ENCODE measurements at places on chromosomes 16 and 17.

DNA sequence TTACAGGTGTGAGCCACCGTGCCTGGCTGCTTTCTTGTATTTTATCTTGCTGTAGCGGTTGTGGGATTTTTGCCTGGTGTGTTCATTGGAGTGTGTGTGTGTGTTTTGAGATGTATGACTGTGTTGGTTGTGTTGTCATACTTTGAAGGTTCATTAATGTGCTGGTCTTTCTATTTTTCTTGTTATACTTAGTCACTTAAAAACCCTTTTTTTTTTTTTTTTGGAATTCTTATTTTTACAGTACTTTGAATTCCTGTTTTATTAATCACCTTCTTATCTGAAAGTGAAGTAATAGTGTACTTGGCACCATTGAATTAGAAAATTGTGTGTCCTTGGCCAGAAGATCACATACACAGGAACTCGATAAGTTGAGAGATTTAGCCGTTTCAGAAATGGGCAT is 30.2 kb downstream of the TENT4B start:
- DNase-seq: peak; percentile 56

DNA sequence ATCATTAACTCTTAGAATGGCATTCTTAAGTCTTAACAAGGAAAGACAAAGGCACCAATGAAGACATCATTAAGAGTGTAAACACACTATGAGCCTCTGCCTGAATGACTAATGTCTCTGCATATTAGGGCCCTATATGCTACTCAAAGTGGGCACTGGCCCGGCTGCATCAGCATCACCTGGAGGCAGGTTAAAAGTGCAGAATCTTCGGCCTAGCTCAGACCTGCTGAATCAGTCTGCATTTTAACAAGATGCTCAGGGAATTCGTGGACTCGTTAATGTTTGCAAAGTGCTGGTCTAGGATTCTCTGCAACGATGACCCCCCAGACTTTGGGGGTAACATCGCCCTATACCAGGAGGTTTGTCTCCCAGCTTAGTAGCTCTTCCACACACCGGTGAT is 6.7 kb downstream of the MPP3 start:
- no peak for DNase-seq

- no peak for DNase-seq
These were observed 56.6 kb downstream of the RGS9 start for GRCh38 chr17:65193716-65194293.

- no peak for DNase-seq
These were observed 7.2 kb downstream of the SYNGR2 start for GRCh38 chr17:78175643-78175981.

DNA sequence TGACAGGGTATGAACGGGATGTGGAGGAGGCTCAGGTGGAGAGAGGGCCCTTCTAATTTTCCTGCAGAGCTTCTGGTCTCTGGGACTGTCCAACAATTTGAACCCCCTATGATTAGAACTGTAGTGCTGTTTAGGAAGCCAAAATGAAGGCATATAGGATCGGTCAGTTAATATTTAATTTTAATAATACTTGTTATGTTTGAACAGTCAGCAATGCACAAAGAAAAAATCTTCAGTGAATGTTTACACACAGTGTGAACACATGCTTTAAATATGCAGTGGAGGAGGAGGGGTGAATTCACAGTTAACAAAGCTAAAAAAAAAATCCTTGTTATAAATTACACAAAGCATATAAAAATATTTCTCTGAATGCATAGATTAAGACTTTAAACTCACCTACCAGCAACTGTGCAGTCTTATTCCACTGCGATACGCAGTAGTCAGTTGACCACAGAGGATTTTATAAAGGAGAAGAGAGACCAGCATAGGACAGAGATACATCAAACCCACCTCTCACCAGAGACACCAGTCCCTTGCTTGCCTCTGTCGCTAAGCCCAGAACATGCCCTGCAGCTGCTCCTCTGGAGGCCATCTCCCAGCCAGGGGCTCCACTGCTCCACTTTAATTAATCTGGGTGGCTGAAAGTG is 14.6 kb downstream of the ANKRD40 start:
- no peak for DNase-seq

DNA sequence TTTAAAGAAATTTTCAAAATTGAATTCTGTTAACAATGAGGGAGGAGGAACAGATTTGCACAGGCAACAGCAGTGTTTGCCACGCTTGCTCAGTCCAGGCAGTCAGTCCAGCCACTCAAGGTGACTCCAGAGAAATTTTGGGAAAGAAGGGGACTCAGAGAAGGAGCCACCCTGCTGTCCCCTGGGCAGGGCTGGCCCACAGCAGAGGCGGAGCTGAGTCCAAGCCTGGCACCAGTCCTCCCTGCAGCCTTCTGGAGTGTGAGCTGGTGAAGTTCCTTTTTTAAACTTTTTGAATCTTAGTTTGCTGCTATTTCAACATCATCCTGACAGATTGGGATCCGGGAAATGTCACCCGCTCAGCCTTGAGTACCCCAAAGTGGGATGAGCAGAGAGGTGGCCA is 14.5 kb upstream of the SLC47A2 start:
- no peak for DNase-seq

GRCh38 chr16:2142942-2143877 is 5.2 kb upstream of the RAB26 start:
- DNase-seq: no peak

DNA sequence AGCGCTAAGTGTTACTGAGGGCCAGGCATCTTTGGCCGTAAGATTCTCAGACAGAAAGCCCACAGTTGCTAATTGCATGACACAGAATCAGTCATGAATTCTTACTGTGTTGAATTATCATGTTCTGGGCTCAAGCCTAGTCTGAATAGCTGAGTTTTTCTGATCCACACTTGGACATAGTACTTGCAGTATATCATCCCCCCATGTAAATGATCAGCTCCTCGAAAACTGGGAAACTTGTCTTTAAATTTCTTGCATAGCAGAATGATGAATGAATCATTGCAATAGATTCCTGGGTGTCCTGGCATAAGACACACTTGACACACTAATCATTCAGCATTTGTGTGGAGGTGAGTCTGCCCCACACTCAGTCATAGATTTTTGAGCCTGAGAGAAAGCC is 2.2 kb downstream of the MLYCD start:
- peak; percentile 17 for DNase-seq

DNA sequence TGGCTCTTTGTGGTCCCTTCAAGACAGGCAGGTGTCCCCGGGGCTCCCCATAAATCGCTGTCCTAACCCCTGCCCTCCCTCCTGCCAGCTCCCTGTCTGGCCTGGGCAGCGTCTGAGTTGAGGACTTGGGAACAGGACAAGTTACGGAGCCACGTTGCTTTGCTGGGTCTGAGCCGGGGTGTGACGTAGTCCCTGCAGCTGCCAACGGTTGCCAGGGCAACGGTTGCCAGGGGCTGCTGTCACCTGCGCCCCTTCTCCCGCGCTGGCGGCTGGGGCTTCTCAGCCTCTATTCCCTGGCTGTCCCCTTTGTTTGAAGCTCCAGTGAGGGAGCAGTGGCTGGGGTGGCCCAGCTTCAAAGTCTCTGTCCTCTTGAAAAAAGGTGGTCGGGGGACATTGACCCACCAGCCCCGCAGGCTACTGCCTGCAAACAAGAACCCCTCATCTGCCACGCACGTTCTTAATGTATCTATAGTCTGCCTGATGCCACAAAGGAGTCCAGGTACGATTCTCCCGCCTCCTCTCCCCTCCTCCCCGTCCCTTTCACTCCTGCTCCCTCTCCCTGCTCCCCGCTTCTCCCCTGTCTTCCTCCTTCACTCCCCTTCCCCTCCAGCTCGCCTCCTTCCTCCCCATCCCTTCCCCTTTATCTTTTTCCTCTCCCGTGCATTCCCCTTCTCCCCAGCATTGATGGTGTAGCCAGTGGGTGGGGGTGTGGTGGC is 10.9 kb downstream of the ADGRG1 start:
- DNase-seq: no peak

DNA sequence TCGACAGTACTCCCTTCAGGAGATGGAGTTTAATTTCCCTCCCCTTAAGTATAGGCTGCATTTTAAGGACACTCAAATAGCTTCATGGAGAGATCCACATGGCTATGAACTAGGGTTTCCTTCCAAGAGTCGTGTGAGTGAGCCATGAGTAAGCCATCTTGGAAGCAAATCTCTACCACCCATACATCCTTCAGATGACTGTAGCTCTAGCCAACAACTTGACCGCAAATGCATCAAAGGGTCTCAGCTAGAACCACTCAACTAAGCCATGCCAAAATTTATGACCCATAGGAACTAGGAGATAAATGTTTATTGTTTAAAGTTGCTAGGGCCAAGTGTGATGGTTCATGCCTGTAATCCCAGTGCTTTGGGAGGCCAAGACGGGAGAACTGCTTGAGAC is 43.4 kb downstream of the METTL16 start:
- DNase-seq: peak; percentile 98

- no peak for DNase-seq
These were observed 13.4 kb downstream of the WWP2 start for GRCh38 chr16:69775563-69775962.

GRCh38 chr16:77585379-77586251 is 136.7 kb upstream of the NUDT7 start:
- peak; percentile 74 for DNase-seq

GRCh38 chr17:82394278-82394677 is 22.7 kb downstream of the UTS2R start:
- no peak for DNase-seq

GRCh38 chr16:27824006-27824405 is 239.5 kb downstream of the GSG1L start:
- DNase-seq: no peak

DNA sequence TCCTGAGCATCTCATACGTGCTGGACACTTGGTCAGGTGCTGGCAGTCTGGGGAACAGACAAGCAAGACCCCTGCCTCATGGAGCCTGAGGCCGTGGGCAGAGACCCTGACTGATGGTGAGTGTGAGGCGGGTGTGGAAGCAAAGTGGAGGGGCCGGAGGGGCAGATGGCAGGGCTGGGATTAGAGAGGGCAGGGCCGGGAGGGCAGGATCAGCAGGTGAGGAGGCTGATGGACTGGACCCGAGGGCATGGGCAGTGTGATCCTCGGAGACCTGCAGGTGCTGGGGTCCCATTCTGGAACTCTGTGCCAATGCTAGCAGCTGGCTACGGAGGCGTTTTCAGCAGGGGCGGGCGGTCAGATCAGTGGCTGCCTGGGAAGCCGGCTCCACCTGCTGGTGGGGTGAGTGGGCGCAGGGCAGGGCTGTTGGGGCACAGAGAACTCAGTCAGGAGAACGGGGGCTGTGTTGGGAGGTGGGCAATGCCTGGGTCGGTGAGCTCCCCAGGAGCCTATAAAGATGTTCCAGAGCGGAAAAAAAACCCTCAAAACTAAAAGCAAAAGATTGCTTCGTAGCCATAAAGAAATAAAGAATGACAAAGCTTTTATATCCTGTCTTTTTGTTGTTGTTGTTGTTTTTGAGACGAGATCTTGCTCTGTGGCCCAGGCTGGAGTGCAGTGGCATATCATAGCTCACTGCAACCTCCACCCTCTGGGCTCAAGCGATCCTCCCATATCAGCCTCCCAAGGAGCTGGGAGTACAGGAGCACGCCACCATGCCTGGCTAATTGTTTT is 8.9 kb upstream of the C16orf74 start:
- DNase-seq: no peak

GRCh38 chr17:18261146-18261515 is 669 bp downstream of the MIEF2 start:
- peak; percentile 39 for DNase-seq

- DNase-seq: no peak
These were observed 10.7 kb downstream of the CTC1 start for GRCh38 chr17:8237175-8237574.

DNA sequence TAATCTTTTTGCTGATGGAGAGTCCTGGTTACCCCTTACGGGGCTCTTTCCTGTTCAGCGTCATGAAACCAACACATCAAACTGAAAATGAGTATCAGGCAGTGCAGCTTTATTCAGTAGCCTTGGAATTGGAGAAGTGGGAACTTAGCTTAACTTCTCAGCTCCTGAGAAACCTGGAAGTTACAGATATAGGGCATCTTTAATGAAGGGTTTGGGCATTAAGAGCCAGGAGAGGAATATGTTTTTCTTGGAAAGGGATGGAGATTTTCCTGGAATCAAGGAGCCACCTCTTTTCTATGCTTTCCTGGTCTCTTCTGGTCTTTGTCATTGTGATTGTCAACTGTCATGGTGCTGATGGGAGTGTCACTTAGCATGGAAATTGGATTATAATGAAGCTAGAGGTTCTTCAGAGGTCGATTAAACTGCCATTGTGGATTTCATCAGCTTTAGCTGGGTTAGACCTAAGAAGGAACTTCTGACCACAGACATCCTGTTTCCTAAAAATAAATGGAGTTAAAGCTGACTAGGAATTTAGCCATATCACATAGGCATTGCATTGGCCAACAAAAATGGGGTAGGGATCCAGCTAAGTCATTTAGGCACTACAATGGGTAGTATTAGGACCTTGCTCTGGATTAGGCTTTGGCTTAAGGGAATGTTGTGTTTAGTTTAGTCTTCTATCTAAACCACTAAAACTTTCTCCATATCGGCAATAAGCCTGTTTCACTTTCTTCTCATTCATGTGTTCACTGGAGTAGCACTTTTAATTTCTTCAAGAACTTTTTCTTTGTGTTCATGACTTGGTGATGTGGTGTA is 186.4 kb downstream of the BCAS3 start:
- DNase-seq: peak; percentile 3

DNA sequence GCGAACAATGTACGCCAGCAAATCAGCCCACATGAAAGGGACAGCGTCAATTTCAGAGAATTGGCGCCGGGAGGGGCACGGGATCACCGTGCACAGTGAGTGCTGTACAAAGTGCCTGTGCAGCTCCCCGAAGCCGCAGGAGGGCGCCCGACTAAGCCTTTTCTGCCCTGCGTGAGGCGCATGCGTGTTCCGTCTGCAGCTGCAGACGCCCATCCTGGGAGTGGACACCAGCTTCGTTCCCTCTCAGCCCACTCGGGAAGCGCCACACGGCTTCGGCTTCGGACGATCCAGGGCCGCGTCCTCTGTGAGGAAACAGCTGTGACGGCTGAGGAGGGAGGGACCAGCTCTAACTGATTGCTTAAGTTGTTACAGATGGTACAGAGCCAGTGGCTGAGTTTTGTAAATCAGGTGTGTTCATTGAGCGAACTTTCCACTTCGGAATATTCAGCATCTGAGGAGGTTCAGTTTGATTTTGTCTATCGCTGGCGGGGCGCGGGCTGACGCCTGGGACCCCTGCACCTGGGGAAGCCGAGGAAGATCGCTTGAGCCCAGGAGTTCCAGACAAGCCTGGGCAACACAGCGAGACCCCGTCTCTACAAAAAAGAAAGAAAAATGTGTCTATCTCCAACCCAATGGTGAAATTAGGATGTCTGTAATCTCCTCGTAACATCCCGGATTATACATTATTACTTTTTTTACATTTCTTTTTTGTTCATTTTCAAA is 15.4 kb upstream of the ZNF287 start:
- DNase-seq: peak; percentile 87
